ENCODE measurements at places on chromosomes 5 and 9.

DNA sequence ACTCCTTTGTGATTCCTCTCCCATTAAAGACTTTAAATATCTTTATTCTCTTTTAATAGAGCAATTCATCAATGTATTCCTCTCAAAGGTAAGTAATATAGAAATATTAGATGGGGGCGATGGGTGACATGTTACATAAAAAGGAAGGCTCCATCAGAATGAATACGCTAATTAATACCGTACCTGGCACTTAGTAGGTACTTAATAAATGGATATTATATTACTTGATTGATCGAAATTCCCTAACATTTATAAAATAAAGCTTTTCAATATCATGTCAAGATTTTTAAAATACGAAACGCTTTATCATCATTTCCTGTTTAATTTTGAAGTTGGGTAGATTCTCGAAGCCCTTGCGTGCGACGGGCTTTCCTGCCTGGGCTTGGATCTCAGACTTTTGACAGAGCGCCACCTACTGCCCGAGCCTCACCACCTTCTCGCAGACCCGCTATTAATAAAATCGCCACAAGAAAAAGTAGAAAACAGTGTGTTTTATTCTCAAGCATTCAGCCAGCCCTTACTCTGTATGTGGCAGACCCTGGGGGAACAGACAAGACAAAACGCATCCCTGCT lies 99.4 kb downstream of the C5orf15 start:
- DNase-seq: peak; percentile 74

DNA sequence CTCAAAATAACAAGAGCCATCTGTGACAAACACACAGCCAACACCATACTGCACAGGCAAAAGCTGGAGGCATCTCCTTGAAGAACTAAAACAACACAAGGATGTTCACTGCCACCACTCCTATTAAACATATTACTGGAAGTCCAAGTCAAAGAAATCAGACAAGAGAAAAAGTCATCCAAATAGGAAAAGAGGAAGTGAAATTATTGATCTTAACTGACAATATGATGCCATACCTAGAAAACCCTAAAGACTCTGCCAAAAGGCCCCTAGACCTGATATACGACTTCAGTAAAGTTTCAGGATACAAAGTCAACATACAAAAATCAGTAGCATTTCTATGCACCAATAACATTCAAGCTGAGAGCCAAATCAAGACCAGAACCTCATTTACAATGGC lies 30.0 kb upstream of the MACIR start:
- no peak for DNase-seq

GRCh38 chr5:35213608-35214007 lies 16.7 kb downstream of the PRLR start:
- no peak for DNase-seq

- peak; percentile 38 for DNase-seq
Observed at GRCh38 chr5:132850066-132850465, 16.2 kb downstream of the GDF9 start.

DNA sequence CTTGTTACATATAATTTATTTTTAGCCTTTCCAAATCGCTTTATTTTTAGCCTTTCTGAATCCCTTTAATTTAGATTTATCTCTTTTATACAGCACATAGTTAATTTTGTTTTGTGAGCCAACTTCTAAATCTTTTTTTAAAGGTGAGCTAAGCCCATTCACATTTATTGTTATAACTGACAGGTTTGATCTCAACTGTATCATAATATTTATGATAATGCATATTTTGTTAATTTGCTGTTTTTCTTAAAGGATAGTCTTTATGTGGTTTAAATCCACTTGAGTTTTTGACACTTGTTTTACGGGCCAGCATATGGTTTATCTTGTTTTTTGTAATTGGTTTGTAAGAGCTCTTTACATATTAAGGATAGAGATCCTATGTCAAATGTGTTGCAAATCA lies 177.8 kb upstream of the SMIM23 start:
- no peak for DNase-seq

GRCh38 chr5:78265163-78265562 lies 29.3 kb downstream of the AP3B1 start:
- no peak for DNase-seq

DNA sequence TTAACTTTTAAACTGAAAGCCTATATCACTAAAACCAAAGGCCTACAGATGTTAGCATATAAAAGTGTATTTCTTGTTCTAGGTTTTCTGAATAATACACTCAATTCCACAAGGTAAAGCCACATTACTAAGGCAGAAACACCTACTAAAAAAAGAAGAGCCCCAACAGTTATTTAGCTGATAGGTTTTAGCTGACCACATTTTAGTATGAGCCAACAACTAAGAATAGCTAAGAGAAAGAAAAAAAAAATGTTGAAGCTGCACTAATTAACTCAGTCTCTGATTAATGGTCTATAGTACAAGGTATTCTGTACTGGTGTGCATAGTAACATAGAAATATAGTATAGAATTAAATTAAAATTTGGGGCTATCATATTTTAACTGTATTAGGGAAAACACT lies 23.5 kb downstream of the ZFR start:
- DNase-seq: no peak

GRCh38 chr5:159519365-159519764 lies 189.1 kb upstream of the IL12B start:
- DNase-seq: no peak
